Activated T-helper 1 cell treated with Interleukin-2 at 50 U/mL for 16 hours (primary cell): ENCODE measurements at places on chromosomes 7 and 10.

DNA sequence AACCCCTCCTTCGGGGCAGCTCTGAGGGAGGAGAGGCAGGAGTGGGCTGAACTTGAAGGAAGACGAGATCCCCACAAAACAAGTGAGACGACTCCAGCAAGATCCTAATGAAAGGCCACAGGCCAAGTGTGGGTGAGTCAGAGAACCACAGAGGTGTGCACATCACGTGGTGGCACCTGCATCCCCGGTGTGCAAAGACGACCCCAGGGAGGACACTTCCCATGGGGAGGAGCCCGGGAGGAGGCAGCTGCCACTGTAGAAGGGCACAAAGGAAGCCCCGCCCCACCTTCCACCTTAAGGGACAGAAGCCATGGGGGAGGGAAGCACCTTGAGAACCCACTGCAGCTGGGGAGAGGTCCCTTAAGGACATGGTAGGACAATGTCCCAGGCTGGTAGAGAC is 45.7 kb downstream of the ESYT2 start:
- DNase-seq: no peak

GRCh38 chr7:147415991-147416390 is 1174.6 kb upstream of the C7orf33 start:
- DNase-seq: no peak

DNA sequence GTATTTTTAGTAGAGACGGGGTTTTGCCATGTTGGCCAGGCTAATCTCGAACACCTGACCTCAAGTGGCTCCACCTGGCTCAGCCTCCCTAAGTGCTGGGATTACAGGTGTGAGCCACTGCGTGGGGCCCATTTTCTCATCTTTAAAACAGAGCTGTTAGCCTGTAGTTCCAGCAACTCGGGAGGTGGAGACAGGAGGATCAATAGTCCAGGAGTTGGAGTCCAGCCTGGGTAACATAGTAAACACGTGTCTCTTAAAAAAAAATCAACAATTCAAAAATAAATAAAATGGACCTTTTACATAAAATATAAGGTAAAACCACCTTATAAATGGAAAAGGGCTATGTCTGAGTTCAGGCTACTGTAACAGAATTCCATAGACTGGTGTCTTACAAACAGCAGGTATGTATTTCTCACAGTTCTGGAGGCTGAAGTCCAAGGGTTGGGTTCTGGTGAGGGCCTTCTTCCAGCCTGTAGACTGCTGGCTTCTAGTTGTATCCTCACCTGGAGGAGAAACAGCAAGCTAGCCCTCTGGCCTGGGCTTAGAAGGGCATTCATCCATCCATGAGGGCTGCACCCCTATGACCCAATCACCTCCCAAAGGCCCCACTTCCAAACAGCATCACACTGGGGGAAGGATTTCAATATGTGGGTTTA is 7.0 kb upstream of the PVRIG start:
- DNase-seq: no peak

- no peak for DNase-seq
Observed at GRCh38 chr10:102230861-102231356, 4.8 kb downstream of the ELOVL3 start.

GRCh38 chr7:128217030-128217805 is 23.9 kb upstream of the LEP start:
- no peak for DNase-seq
